CD4-positive, alpha-beta T cell treated with Interleukin-6 at 100 ng/mL for 8 hours (primary cell): ENCODE measurements at places on chromosomes 6 and 20.

GRCh38 chr6:35018746-35019145 lies 122.4 kb downstream of the TCP11 start:
- DNase-seq: no peak

GRCh38 chr6:113031591-113032238 lies 684.6 kb downstream of the RFPL4B start:
- no peak for DNase-seq

GRCh38 chr20:33685328-33686099 lies 671 bp downstream of the E2F1 start:
- DNase-seq: no peak

GRCh38 chr20:63135411-63135810 lies 80.5 kb downstream of the YTHDF1 start:
- no peak for DNase-seq

DNA sequence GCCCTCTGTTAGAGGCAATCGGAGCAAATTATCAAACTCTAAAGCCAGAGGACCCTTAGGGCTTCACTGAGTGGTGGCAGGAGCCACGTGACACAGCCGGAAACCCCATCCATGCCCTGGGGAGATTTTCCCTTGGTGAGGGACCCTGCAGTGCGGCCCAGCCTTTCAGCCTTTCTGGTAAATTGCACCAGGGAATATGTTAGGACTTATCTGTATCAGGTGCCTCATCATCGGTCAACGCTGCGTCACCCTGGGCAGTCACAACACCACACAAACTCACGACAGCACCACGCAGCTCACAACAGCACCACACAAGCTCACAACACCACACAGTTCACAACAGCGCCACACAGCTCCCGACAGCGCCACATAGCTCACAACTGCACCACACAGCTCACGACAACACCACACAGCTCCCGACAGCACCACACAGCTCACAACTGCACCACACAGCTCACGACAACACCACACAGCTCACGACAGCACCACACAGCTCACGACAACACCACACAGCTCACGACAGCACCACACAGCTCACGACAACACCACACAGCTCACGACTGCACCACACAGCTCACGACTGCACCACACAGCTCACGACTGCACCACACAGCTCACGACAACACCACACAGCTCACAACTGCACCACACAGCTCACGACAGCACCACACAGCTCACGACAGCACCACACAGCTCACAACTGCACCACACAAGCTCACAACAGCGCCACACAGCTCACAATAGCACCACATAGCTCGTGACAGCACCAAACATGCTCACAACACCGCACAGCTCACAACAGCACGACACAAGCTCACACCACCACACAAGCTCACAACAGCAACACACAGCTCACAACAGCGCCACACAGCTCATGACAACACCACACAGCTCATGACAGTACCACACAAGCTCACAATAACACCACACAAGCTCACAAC lies 199.0 kb downstream of the DLL1 start:
- no peak for DNase-seq

- DNase-seq: no peak
Observed at GRCh38 chr6:139942331-139942730, 567.9 kb upstream of the CITED2 start.

- DNase-seq: no peak
Observed at GRCh38 chr6:6678185-6678671, 89.7 kb downstream of the LY86 start.

DNA sequence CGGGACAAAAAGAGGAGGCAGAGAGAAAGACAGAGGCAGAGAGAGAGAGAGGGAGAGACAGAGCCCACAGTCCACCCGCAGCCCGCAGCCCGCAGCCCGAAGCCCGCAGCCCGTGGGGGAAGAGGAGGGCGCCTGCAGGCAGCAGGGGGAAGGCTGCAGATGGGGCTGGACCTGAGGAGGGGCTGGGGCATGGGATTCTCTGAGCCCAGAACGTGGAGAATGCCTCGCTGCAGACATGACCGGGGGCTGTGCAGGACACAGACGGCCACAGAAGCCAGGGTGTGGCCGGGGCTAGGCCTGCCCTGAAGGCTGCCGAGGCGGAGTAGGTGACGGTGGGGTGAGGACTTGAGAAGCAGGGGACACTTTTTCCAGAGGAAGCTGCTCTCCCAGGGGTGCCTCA lies 6.5 kb upstream of the SLCO4A1 start:
- no peak for DNase-seq

DNA sequence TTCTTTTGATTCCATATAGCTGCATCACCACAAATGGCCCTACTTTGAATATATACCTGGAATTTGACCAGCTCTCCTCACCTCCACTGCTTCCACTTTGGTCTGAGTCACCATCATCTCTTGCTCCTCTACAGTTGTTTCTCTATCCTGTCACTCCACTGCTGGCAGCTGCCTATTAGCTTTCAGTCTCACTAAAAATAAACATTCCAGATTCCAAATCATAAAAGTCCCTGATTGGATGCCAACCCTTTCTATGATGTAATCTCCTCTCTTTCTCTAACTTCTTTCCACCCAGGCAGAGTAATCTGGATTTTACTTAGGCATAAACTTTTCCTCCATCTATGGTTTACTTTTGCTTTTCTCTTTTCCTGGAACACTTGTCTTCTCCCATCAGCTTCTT lies 49.1 kb downstream of the RFPL4B start:
- no peak for DNase-seq

- no peak for DNase-seq
Observed at GRCh38 chr6:55917751-55918415, 42.5 kb upstream of the BMP5 start.

DNA sequence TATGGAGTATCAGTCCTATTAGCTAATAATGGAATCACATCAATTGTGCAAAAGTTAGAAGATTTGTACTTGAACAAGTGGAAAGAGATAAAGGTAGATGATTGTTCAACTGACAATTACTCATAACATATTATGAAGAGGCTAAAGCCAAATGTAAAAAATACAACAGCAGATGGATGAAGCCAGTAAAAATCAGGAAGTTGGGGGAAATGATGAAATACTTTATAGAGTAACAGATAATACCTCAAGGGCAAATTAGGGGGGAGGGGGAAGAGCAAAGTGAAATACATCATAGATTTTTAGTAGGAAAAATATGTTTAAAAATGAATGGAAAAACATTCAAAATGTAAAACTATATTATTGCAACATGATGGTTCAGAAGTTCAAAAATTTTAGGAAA lies 114.0 kb downstream of the PDSS2 start:
- DNase-seq: no peak

DNA sequence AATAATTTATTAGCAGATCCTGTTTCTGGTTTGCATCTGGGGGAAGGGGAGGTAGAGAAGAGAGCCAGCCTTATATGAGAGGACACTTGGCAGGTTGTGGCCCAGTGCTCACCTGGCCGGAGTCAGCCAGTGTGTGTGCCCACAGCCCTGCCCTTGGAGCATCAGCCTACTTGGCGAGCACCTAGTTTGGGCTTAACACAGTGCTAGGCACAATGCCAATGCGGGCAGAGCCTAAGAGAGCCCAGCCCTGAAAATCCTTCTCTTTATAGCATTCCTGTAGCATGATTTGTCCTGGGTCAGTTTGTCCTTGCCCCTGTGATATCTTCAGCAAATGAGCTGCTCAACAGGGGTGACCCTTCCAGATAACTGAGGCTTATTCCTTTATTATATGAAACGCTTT lies 73.0 kb downstream of the SLX4IP start:
- DNase-seq: no peak

- DNase-seq: no peak
Observed at GRCh38 chr20:5887386-5887785, 62.9 kb downstream of the TRMT6 start.

GRCh38 chr6:10084111-10084986 lies 330.5 kb downstream of the TFAP2A start:
- DNase-seq: no peak

GRCh38 chr6:56820060-56820459 lies 134.8 kb upstream of the BEND6 start:
- no peak for DNase-seq

DNA sequence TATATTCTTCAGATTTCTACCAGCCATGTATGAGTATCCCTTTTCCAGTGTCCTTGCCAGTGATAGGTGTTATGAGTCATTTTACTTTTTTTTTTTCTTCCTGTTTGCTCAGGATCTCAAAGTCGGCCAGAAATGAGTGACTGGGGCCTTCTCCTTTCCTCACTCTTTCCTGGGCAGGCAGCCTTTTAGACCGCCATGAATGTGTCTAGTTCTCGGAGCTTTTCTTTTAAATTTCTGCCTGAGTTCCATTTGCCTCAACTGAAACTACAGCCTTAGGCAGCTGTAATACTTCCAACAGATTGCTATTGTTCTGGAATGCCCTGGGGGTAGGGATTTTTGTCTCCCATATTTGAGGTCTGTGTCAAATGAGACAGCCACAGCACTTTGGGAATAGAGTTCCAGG lies 83.7 kb downstream of the STXBP5 start:
- DNase-seq: no peak

- peak; percentile 34 for DNase-seq
Observed at GRCh38 chr6:151690768-151691562, 116.5 kb upstream of the ESR1 start.

DNA sequence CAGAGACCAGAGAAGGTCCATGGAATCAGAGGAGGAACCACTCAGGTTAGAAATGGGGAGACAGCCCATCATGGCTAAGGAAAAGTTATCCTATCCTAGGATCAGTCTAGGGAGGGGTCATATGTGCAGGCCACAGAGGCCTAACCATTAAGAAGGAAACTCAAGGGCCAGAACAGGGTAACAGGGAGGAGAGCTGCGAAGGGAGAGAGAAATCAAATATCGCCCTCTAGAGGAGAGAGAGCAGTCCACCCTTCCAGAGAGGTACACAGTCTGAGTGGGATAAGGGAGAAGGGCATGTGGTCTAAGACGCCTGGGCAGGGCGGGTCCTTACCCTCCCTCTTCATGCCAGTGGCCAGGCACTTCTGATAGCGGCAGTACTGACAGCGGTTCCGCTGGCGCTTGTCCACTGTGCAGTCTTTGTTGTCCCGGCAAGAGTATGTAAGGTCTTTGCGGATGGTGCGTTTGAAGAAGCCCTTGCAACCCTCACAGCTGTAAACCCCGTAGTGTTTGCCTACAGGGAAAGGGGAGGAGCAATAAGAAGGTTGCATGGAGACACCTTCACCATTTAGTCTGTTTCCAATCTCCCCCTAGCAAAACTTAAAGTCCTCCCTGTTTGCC lies 2.9 kb downstream of the RXRB start:
- peak; percentile 42 for DNase-seq

GRCh38 chr20:6012179-6012578 lies 41.7 kb downstream of the LRRN4 start:
- no peak for DNase-seq

GRCh38 chr20:20480126-20480525 lies 112.2 kb downstream of the INSM1 start:
- no peak for DNase-seq

DNA sequence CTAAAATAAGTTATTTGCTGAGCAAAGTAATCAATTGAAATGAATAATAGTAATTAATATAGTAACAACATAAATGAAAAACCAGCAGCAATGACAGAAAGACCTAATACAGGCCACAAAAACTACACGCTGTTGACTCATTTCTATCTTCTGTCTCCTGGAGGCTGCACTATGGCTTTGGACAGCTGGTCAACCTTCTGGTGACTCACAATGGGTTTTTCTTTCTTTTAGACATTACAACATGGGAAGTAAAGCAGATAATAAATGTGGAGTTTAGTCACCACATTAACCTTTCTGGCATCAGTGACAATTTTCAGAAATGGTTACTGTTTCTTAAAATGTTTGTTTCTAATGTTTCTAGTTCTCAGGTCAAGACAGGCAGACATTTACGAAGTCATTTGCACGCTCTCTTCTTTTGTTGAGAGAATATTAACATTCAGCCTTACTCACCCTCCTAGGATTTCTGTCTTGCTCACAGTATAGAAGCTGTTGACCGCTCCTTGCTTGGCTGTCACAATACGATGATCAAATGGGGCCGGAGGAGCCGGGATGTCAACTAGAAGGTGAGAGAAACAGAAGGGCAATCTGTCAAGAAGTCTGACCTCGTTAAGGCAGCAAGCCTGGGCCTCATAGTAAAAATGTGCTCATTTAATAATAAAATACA lies 62.2 kb downstream of the MYLK4 start:
- no peak for DNase-seq

GRCh38 chr6:118101831-118102345 lies 194.8 kb downstream of the SLC35F1 start:
- no peak for DNase-seq

GRCh38 chr20:24996449-24997377 lies 4.2 kb upstream of the APMAP start:
- no peak for DNase-seq

GRCh38 chr6:125102411-125102810 lies 51.2 kb upstream of the TPD52L1 start:
- DNase-seq: no peak

- no peak for DNase-seq
Observed at GRCh38 chr6:17042422-17043147, 59.3 kb upstream of the STMND1 start.

- no peak for DNase-seq
Observed at GRCh38 chr20:51187261-51187660, 164.4 kb upstream of the KCNG1 start.

DNA sequence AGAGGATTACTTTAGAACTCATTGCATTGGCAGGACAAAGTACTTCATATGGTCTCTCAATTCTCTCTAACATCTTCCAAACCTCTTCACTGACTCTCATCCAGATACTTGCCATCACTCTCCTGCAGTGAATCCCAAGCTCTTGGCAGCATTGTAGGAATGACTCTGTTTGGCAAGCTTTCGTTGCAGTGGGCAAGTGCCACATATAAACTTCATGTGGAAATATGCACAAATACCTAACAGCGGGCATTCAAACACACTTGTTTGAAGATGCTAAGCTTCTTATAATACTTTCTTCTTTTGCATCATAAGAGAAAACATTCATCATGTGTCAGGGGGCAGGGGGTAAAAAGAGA lies 86.2 kb upstream of the F13A1 start:
- DNase-seq: no peak

- no peak for DNase-seq
Observed at GRCh38 chr6:449486-450419, 58.2 kb downstream of the IRF4 start.

DNA sequence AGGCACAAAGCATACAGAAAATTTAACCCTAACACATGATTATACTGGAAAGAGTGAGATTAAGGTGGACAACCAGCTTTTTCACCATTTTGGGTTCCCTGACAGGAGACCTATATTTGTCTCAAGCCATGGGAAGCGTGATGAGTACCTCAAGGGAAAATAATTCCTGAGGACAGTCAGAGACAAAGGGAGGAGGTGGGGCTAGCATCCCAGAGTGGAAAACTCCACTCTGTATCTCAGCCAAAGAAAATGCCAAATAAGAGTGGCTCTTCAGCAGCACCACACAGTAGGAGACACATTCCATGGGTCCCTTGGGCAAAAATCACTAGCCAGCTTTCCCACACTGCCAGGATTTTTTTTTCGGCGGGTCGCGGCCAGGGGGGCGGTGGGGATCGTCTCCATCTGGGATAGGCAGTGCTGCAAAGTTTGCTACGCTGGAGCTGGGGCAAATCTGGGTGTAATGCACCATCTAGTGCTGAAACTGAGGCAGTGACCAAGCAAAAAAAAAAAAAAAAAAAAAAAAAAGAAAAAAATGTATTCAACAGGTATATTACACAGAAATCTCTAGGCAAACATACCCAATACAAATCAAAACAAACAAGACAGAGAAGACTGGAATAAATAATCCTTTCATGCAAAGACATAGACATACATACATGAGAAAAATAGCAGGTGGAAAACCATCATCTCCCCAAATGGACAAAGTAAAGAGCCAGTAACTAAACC lies 77.3 kb upstream of the SLC35F1 start:
- DNase-seq: no peak
